ENCODE measurements at places on chromosomes 2 and 18.

DNA sequence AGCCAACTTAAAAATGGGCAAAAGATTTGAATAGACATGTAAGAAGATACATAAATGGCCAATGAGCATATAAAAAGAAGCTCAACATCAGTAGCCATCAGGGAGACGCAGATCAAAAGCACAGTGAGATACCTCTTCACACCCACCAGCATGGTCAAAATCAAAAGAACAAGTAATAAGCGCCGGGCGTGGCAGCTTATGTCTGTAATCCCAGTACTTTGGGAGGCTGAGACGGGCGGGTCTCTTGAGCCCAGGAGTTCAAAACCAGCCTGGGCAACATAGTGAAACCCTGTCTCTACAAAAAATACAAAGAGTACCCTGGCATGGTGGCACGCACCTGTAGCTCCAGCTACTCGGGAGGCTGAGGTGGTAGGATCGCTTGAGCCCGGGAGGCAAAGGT is 4.6 kb upstream of the CIB4 start:
- no peak for DNase-seq

- DNase-seq, result no peak
Measured at GRCh38 chr18:25050605-25051004, 301.4 kb downstream of the ZNF521 start.

DNA sequence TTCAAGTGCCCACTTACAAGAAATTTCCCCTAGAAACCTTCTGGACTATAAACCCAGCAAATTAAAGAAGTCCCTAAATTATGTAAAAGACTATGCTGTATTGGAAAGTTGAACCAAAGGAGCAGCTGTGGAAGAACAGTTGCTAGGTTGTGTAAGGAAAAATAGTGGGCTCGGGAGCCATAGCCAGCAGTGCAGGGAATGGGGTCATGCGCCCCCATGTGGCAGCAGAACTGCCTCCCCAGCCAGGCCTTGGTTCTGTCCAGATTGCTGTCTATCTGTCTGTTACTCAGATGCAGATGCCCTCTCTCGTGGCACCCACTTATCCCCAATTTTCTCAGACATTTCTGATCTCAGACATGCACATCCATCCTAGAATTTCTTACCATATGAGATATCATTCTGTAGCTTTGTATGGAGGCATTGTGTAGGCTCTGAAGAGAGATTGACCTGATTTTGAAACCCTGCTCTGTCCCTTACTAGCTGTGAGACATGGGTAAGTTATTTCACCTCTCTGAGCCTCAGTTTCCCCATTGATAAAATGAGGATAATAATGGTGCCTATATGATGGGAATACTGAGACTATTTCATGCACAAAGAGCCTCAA is 258.3 kb downstream of the SS18 start:
- DNase-seq, result peak; percentile 49

- DNase-seq, result no peak
Measured at GRCh38 chr18:44386401-44386800, 294.3 kb upstream of the SETBP1 start.
